ENCODE measurements at places on chromosomes 2 and 18.

- no peak for DNase-seq
These were observed 66.0 kb downstream of the CDH2 start for GRCh38 chr18:28110924-28111323.

DNA sequence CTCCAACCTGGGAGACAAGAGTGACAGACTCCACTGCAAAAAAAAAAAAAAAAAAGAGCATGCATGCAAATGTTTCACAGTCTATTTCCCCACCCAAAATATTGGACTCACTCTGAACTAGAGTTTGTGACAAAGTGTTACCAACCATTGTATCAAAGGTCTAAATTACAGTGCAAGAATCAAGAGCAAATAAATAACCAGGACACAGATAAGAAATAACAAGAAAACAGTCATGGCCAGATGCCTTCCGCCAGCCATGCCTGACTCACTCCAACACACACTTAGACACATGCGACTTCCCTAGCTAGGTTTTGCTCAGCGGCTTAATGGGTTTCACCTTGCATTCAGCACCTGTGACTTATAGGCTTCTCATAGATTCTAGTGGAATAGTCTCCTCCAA is 62.8 kb downstream of the CYB5A start:
- DNase-seq, result no peak

GRCh38 chr18:2515908-2516625 is 55.2 kb downstream of the METTL4 start:
- no peak for DNase-seq

DNA sequence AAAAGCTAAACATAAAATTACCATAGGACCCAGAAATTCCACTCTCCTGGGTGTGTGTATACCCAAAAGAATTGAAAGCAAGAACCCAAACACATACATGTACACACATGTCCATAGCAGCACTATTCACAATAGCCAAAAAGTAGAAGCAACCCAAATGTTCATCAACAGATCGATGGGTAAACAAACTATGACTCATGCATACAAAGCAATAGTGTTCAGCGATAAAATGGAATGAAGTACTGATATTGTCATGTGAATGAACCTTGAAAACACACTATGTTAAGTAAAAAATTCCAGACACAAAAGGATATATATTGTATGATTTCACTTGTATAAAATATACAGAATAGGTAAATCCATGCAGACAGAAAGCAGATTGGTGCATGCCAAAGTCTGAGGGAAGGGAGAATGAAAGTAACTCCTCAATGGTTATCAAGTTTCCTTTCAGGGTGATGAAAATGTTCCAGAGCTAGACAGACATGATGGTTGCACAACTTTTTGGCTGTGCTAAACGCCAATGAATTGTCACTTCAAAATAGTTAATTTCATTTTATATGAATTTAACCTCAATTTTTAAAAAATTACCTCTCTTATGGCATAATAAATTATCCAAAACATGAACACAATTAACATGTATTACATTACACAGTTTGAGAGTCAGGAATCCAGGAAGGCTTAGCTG is 35.5 kb downstream of the GKN2 start:
- DNase-seq, result no peak

DNA sequence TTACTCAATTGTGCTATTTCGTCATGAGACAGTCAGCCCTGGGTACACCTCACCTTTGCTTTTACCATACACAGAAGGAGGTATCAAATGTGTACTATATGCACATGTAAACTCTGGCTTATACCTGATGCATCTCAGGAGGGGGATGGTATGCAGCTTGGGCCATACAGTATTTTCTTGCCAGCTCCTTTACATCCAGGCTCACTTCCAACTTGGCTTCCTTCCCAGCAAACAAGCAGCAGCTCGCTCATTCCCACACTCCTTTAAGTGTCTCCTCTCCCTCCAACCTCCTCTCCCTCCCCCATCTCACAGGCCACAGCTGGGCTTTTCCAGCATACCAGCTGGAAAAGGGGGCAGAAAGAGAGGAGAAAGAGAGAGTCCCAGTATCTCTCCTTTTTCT is 9.6 kb downstream of the MARCHF4 start:
- peak; percentile 67 for DNase-seq

All from NCI-H446 treated with DMSO at 0.1 percent for 48 hours (cell line).